ENCODE measurements at places on chromosomes 4 and X.

- DNase-seq, result no peak
Observed at GRCh38 chr4:129109965-129110824, 14.2 kb downstream of the C4orf33 start.

- DNase-seq, result no peak
Observed at GRCh38 chr4:26729547-26729946, 131.1 kb upstream of the STIM2 start.

DNA sequence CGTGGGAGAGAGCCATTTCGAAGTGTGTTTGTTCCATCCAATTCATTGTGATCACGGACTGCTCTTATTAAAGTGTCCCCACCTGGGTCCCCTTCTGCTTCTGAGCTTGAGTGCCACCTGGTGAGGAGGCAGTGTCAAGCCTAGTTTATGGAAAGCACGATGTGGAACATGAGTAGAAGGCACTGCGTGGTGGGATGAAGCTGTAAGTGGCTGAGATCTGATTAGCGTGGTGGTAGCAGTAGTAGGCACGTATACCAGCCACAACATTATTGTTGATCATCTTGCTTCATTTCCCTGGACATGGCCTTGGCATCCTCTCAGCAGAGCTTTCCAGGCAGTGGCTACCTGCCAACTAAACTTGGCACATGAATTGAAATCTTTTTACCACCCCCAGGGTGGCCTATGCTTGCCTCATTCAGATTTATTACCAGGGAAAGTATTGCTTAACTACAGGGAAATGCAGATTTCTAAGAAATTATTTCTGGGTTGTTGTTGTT is 46.4 kb downstream of the GPAT3 start:
- peak; percentile 61 for DNase-seq

GRCh38 chr4:118154649-118155048 is 120.4 kb downstream of the NDST3 start:
- no peak for DNase-seq

DNA sequence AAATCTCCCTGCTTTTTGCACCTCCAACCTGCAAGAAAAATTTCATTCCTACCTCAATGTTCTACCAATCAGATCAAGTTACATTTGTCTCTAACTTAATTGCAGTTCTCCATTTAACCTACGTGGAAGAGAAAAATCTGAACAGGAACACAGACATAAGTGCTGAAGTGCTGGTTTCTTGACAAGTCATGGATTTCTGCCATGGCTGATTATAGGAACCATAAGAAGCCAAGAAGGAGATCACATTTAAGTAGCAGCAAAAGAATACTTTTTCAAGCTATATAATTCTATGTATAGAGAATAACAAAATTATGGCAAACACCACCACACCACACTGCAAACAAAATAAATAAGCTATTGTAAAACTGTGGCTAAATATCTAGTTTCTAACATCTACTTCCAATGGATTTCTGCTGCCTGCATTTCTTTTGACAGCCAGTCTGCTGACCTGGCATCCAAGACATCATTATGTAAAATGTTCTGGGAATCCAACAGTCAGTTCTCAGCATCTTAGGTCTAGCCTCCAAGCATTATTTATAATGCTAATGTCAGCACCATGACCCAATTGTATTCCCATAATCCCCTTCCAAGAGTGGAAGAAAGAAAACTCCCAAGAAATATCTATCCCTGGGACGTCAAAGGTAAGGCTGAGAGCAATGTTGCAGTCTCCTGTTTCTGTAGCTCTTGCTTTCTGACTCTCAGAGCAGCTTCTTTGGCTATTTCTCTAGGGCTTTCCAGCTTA is 50.8 kb upstream of the GAB1 start:
- DNase-seq, result peak; percentile 6

DNA sequence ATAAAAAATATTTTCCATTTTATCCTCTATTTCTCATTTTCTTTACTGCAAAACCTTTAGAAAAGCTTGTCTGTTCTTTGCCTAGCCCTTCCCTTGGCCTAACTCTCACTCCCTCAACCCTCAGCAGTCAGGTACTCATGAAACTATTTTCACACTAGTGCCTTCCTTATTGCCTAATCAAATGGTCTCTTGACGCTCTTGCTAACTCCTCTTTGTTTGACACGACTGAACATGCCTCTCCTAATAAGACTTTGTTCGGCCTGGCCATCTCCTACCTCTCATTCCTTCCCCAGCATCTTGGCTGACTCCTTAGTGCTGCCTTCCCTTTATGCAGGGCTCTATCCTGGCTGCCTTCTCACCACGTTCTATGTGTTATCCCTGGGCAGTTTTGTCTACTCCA is 11.1 kb upstream of the LRAT start:
- no peak for DNase-seq

DNA sequence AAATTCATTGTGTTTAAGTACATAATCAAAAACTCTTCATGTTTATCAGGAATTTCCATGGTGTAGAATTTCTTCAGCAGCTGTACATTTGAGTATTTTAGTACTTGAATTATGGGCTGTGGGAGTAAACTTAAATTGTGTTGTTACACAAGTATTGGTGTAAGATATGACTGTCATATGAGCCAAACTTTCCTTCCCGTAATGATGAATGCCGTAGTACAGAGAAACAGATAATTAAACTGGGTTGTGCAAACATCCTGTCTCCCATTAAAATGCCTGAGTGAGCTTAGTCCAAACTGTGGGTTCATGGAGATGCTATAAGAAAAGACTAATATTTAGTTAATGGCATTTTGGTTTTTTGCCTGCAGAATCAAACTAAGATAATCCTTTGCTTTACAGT is 159.2 kb downstream of the SLC4A4 start:
- DNase-seq, result peak; percentile 17

DNA sequence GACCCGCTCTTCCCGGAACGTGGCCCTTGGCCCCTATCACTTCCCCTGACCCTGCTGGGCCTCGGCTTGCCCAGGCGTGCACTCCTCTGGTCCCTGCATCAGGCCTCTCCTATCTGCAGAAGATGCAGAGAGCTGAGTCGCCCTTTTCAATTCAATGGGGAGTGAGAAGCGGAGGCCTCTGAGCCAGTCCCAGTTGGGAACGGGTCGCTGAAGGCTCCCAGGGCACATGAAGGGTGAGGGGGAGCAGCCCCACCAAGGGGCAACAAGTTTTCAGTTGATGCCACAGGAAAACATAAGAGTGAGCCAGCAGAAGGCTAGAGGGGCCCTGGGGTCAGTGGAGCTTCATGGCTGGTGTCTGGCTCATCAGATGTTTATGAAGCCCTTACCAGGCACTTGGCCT is 17.1 kb downstream of the PSAPL1 start:
- no peak for DNase-seq

- no peak for DNase-seq
Observed at GRCh38 chrX:15599461-15599860, 1.3 kb downstream of the ACE2 start.

- DNase-seq, result no peak
Observed at GRCh38 chr4:2259036-2259540, 2.8 kb downstream of the MXD4 start.

GRCh38 chr4:105306820-105307219 is 160.1 kb downstream of the TET2 start:
- DNase-seq, result no peak

DNA sequence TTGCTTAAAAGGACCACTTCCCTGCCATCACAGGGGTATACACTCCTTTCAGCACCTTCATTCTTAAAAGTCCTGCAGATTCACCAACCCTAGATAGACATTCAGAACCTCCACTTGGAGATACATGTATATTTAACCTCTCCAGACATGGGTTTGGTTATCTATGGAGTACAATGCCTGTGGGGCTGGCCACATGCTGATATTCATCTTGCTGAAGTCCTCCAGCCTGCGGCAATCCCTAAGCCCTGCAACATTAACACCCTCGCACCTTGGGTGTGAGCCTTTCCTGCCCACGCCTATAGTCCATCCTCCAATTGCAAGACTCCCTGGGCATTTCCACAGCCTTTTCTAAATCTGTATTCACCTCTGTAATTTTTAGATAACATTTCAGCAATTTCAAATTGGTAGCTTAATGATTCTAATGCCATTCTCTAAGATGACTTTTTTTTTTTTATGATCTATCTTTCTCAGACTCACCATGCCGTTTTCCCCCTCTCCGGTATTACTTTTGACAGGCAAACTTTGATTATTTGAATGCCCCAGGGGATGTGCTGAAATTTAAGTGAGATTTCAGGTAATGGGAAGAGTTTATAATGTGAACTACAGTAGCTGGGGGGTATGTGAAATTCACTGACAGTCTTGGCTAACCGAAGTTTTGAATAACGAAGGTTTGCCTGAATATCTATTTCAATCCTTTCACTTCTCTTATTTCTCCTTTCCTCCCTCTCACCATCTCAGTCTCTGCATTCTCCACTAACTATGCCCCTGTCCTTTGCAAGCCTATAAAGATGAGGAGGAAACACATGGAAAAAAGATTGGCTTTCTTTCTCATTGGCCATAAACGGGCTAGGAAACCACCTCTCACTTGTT is 24.1 kb downstream of the CCDC149 start:
- DNase-seq, result no peak

GRCh38 chrX:31894152-31894551 is 822.3 kb upstream of the FTHL17 start:
- DNase-seq, result no peak

- DNase-seq, result peak; percentile 76
Observed at GRCh38 chr4:156322592-156322991, 368.9 kb upstream of the CTSO start.

- peak; percentile 29 for DNase-seq
Observed at GRCh38 chr4:21901831-21902230, 46.7 kb downstream of the KCNIP4 start.

GRCh38 chr4:123816462-123816861 is 419.9 kb downstream of the SPRY1 start:
- no peak for DNase-seq

DNA sequence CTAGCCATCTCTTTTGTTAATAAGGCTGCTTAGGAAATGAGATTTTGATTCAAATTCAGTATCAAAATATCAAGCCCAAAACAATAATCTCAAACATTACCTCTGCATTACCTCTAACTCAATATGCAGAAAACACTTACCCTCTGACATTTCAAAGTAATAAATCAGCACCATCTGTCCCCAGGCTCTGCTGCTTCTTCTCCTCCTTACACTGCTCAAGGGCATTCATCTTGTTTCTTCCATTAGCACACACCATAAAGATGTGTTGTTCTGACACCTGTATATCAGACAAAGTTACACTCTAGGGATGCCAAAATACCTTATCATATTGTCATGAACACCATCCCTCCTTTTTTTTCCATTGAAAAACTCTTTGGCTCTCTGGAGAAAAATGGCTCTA is 1630.3 kb downstream of the RPA4 start:
- no peak for DNase-seq

- DNase-seq, result no peak
Observed at GRCh38 chr4:105956569-105956968, 61.3 kb downstream of the NPNT start.

- peak; percentile 76 for DNase-seq
Observed at GRCh38 chr4:73735231-73735630, 5.1 kb upstream of the CXCL8 start.

DNA sequence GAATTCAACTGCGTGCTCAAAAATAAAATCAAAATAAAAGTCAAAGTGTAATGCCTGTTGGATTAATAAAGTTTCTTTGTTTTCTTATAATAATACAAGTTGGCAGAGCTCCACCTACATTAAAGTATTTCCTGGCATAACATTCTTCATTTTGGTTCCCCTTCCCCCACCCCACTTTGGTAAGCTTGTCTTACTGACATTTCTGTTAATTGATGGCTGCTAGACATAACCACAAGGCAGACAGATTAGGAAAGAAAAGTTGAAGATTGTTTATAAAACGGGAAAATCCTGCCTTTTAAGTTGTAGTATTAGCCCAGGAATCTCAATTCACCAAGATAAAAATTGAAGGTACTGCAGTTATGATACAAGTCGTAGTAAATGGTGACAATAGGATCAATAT is 246.5 kb upstream of the RPS6KA3 start:
- no peak for DNase-seq

GRCh38 chr4:186781032-186781917 is 57.6 kb upstream of the FAT1 start:
- DNase-seq, result peak; percentile 74

DNA sequence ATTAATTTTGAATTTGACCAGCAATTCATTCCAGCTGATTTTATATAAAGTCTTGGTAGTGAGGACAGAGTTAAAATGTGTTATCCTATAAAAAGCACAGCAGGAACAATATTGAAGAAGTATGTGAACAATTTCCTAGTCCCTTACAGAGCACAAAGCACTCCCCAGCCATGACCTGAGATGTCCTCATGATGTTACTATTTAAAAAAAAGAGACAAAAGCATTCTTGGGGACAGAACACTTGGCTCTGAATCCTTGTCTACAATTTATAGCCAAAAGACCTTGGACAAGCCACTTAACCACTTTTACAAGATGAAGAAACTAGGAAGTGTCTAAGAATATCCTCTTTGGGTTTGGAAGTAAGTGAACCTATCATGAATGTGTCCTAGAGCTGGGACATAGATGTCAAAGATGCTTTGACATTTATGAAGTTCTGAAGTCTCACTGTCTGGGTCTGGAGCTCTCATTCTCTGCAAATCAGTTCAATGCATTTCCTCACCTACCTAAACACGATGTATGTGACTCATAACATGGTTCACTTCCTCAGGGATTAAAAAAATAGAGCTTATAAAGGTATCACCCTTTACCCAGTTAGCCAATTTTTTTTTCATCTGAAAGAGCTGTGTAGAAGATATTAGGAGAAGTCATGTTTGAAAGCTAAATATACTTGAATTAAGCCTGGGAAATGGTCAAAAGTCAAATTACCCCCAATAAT is 61.4 kb downstream of the IGFBP7 start:
- no peak for DNase-seq

DNA sequence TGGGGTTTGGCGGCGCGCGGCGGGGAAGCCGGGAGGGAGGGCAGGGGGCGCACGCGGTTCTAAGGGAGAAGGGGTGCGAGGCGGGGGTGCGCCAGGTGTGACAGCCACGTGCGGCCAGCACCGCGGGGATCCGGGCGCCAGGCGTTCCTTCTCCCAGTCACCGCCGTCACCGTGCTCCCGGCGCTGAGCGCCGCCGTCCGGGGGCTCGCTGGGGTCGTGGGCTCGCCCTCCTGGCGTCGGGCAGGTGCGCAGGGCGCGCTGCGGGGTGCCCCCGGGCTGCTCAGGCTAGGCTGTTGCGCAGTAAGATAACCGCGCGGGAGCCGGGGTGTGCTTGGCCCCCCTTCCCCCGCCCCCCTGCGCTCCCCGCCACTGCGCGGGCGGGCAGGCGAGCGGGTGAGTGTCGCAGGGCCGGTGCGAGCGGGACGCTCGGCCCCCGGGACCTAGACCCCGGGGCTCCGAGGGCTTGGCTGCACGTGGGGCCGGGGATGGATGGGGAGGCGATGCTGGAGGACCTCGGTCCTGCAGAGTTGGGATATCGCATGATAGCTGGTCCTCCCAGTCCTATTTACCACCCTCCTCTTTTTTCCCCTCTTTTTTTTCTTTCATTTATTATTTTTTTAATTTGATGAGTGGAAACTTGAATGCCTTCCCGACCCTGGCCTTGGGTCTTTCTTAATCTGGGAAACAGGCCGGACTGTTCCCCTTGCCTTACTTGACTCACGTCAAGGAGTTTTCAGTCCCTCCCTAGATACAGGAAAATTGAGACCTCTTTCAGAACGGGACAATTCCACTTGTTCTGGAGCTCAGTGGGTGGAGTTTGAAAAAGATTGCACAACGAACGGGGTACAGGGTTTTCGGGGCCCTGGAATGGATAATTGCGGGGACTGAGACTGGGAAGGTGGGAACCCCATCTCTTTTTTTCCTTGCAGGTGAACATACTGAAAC is 797 bp downstream of the TXLNG start:
- peak; percentile 3 for DNase-seq

GRCh38 chr4:38979511-38980230 is 52.5 kb downstream of the TMEM156 start:
- no peak for DNase-seq

GRCh38 chrX:120562569-120562926 is 1.8 kb upstream of the CUL4B start:
- DNase-seq, result no peak

GRCh38 chrX:140065961-140066662 is 100.8 kb upstream of the CXorf66 start:
- DNase-seq, result no peak

All from fibroblast of pulmonary artery (primary cell).